ENCODE measurements at places on chromosomes 12 and 14.

DNA sequence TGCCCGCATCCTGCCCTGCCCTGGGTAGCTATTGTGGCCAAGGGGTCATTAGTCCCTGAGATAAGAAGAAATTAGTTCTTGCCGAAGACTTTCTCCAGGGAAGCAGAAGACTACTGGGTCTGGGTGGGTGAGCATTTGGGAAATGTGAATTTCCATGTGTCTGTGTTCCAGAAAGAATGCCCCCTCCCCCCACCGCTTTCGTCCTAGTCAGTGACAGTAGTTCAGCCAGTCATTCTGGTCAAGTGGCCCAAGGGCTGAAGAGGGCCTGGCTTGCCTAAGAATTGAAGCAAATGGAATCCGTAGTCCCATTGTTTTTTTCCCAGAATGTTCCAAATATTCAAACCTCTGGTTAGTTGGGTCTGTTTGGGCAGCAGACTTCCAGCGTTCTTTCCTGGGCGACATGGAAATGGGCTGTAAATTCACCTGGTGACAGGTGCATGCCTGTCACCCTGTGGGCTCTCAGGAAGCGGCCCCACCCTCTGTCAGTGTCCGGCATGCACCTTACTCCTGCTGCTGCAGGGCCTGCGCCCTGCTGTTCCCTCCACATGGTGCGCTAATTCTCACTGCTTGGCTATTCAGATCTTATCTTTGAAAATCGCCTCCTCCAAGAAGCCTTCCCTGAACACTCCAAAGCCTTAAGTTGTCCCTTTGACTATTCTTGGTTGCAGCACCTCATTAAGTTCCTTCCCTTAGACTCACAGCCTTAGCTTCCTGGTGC, 1.4 kb upstream of the RFLNA start:
- DNase-seq = no peak

DNA sequence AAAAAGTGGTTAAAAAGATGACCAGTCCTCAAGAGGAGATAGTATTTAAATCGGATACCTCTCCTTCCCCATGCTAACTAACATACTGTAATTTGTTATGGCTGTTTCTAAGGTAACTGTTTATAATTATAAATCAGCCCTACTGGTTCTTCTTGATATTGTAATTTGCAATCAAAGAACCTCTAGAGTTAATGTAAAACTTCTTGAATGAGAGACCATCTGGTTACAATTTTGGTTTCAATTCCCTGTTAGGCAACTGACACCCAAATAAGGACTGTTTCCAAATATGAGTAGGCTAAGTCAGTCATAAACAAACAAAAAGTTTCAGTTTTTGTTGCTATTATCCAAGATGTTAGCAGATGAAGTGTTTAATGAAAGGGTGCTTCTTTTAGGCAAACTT, 120.2 kb upstream of the DNM1L start:
- no peak for DNase-seq

DNA sequence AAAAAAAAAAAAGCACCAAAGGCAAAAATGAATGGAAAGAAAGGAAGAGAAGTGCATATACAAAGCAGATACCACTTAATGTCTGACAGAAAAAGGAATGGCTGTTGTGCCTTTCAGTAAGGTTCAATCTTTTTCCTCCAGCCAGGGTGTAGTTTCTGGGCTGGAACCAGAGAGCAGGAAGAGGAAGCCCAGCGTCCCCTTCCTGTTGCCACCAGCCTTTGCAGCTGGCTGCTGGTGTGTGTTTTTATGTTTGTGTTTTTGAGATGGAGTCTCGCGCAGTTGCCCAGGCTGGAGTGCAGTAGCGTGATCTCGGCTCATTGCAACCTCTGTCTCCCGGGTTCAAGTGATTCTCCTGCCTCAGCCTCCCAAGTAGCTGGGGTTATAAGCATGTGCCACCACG, 64.6 kb upstream of the LTA4H start:
- no peak for DNase-seq

GRCh38 chr12:124410354-124411175, 115.7 kb downstream of the RFLNA start:
- DNase-seq = no peak

DNA sequence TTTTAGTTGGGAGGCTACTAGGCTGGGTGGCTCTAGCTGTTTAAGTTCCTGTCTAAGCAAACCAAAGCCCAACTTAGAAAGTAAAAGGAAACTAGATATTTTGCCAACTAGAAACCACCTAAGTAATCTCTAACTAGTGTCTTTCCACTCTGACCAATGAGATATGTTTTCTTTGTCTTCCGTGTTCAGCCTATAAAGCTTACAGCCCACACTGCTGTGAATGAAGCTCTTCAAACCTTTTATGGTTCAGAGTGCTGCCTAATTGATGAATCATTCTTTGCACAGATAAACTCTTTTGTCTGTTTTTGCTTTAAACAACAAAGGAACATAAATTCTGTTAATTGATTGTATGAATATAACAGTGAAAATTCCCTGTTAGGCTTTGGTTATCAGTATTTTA, 66.1 kb downstream of the FUT8 start:
- DNase-seq = peak; percentile 38

- no peak for DNase-seq
These were observed 97.3 kb downstream of the NCOR2 start for GRCh38 chr12:124470139-124470538.

DNA sequence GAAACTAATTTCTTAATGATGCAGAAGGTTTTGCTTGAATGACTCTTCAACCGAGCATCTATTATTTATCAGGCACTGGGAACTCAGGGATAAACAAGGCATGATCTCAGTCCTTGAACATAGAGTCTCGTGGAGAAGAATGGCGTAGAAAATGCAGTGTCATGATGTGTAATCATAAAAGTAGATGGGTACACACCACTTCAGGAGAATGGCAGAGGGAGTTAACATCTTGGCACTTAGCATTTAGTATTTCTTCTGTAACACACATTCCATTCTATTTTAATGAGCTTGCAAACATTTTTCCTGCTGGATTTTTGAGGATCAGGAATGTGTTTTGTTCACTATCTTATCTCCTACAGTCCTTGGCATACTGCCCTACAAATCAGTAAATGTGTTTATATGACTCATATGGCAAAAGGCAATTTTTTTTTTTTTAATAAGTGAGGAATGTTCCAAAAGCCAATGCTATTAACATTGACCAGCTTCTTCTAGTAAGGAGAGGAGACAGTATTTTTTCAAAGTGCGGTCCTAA, 3.8 kb downstream of the TXNRD1 start:
- peak; percentile 83 for DNase-seq

DNA sequence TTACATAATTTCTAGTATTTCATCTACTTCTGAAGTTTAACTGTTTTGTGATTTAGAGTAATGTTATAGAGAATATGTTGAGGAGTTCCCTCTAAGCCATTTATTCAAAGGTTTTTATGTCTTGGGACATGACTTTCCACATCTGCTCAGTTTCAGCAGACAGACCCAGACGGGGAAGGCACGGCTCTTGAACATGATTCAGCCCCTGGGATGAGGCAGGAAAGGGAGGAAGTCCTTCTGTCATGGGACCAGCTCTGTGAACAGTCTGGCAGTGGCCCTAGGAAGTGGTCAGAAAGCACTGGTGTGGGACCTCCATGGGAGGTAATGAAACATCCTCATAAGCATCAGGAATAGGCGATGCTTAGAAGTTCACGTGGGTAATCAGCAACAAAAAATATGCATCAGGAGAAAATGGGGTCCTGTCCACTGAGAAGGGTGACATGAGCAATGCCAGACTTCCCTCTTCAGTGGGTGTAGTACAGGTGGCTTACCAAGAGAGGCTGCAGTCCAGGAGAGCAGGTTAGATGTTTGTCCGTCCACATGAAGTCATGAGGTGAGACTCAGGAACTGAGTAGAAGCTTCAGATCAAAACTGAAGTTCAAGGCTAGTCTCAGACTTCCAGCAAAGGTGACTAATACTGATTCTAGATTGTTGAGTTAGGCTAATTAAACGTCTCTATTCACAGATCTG, 248.5 kb downstream of the IPO8 start:
- DNase-seq = no peak

GRCh38 chr12:28893365-28893764, 255.7 kb upstream of the FAR2 start:
- no peak for DNase-seq

DNA sequence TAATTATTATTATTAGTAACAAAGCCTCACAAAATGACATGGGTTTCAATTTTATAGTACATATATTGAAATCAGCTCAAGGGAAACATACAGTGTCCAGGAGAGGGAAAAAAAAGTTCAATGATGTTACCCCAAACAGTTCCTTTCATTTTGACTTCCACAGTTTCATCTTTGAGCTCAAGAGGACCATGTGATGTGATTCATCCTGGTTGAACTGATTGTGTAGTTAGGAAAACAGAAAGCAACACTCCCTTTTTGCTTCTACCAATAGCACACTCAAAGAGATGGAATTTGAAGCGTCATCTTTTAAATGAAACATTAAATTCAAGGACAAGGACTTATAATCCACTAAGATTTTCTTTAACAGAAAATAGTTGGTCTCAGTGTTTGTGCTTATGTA, 461.0 kb downstream of the FOXG1 start:
- DNase-seq = no peak

- no peak for DNase-seq
These were observed 9.2 kb upstream of the CCDC197 start for GRCh38 chr14:93987815-93988476.

DNA sequence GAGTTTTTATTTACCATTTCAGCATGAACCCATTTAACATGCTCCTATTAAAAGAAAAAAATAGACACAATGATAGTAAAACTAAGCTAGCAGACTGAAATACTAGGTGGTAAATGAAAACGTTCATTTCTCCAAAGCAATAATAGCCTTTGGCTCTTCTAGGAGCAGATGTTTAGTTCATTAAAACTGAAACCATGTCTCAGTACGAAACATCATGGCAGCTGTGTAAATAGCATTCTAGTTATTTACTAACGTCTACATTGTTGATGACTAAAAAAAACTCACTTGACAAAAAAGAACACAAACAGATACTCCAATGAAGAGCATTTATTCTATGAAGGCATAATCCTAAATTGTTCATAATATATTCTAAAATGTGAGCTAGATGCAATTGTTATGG, 17.9 kb downstream of the RECQL start:
- no peak for DNase-seq

DNA sequence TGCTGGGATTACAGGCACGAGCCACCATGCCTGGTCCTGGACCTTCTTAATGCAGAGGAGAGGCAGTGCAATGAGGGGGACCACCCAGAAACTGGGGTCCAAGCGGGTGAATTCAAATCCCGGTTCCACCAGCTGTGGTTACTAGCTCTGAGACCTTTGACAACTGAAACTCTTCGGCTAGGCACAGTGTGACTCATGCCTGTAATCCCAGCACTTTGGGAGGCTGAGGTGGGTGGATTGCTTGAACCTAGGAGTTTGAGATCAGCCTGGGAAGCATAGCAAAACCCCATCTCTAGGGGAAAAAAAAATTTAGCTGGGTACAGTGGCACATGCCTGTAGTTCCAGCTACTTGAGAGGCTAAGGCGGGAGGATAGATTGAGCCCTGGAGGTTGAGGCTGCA, 5.0 kb upstream of the CD4 start:
- no peak for DNase-seq

DNA sequence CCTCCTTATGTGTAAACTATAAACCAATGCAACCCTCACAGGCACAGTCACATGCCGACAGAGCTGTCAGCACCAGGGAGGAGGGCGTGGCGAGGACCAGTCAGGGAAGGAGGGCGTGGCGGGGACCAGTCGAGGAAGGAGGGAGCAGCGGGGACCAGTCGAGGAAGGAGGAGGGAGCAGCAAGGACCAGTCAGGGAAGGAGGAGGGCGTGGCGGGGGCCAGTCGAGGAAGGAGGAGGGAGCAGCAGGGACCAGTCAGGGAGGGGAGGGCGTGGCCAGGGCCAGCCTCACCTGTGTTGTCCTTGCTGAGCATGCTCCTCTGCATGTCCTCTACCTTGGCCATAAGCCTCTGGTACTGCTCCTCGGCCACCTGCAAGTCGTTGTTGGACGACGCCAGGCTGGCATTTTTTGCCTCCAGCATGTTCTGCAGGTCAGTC, 24.2 kb downstream of the GOLGA3 start:
- no peak for DNase-seq

DNA sequence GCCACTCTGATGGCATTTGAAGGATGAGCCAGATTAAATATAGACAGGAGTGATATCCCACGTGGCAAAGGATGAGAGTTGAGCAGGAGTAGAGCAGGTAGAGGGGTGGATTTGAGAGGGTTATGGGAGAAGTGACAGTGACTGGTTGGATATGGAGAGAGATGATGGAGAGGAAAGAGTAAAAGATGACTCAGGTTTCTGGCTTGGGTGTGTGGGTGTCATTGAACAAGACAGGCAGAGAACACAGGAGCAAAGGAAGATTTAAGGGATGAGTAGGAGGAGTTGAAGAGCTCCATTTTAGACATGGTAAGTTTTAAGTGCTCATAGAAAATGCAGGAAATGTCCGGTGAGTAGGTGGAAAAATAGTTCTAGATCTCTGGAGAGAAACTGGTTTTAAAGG, 136.9 kb downstream of the EGLN3 start:
- DNase-seq = no peak

Measured in HCT116 (cell line).